ENCODE measurements at places on chromosomes 1 and 21.

DNA sequence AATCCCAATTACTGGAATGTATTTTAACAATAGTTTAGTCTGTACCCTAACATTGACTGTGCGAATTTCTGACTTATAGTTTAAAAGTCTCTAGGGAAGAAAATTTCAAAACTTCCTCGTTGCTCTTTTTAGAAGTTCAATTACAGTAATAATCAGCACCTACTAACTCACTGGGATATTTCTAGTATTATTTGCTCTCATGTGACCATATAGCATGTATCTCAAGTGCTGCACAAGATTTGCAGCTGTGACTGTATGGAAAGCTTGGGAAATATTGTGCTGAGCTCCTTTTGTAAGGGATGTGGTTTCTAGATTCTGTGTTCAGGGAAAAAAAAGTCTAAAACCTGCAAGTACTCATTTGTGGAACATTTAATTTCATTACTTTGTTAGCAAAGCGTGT lies 153.1 kb downstream of the ST6GALNAC3 start:
- DNase-seq: no peak

- no peak for DNase-seq
Measured at GRCh38 chr1:25854554-25854953, 4.7 kb downstream of the AUNIP start.

DNA sequence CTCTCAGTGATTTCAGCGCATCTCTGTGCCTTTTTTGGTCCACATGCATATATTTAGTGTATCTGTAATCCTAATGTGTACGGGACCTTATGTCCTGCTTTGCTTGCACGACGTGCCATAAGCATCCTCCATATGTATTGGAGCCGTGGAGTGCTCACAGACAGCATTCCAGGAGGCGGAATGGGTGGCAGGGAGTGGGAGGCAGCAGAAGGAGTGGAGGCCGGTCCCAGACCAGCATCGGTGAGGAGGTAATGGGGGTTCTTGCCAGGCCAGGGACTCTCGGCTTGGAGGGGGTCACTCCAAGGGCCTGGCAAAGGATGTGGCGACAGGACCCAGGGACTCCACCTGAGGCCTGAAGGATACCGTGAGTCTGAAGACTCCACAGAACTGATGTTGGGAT lies 185.0 kb downstream of the CAMTA1 start:
- DNase-seq: no peak

- DNase-seq: no peak
Measured at GRCh38 chr1:50266509-50266908, 156.7 kb downstream of the DMRTA2 start.

GRCh38 chr1:154431586-154432373 lies 26.6 kb downstream of the IL6R start:
- DNase-seq: peak; percentile 77

DNA sequence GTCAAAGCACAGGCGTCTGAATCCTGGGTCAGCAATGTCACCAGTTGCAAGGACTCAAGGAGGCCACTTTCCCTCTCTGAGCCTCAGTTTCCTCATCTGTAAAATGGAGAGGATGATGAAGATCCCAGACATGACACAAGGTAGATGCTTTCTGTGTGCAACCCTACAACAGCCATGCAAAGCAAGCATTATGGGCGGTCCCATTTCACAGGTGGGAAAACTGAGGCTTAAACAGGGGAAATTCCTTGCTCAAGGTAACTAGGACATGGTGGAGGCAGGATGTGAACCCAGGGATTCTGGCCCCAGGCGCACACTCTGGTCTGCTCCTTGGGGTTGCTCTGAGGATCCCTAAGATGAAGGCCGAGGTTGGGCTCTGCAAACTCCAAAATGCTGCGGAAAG lies 311.0 kb downstream of the PTPRU start:
- DNase-seq: no peak

- no peak for DNase-seq
Measured at GRCh38 chr21:22880573-22880972, 1882.4 kb downstream of the NCAM2 start.

DNA sequence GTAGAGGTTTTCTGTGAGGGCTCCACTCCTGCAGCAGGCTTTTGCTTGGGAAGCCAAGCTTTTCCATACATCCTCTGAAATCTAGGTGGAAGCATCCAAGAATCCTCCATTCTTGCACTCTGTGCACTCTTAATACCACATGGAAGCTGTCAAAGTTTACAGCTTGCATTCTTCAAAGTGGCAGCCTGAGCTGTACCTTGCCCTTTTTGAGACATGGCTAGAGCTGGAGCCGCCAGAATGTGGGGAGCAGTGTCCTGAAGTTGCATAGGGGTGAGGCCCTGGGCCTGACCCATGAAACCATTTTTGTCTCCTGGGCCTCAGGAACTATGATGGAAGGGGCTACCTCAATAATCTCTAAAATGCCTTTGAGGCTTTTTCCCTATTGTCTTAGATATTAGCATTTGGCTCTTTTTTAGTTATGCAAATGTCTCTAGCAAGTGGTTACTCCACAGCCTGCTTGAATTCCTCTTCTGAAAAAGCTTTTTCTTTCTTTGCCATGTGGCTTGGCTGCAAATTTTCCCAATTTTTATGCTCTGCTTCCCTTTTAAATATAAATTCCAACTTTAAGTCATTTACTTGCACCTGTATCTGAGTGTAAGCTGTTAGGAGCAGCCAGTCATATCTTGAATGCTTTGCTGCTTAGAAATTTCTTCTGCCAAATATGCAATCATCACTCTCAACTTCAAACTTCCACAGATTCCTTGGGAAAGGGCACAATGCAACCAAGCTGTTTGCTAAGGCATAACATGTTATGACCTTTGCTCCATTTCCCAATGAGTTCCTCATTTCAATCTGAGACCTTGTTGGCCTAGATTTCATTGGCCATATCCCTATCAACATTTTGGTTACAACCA lies 92.1 kb upstream of the ARTN start:
- DNase-seq: no peak

GRCh38 chr21:34582506-34583150 lies 32.3 kb downstream of the RCAN1 start:
- no peak for DNase-seq

GRCh38 chr1:17080085-17080759 lies 26.4 kb upstream of the SDHB start:
- no peak for DNase-seq

DNA sequence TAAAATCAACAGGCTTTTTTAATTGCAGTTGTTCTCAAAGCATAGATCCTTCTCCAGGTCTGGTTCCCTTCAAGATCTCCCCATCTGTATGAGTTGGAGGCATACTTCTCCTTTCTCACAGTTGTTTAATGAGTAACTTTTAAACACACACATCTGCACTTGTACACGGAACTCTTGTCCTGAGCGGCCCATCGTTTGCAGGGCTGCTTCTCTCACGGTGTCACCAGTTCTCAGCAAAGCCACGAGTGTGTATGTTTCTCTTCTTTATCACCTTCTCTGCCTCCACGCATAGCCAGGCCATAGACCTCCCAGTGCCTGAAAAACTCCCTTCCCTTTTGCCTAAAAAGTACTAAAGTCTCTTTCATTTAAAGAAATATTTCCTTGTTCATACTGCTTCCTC lies 68.7 kb upstream of the ROR1 start:
- DNase-seq: no peak

DNA sequence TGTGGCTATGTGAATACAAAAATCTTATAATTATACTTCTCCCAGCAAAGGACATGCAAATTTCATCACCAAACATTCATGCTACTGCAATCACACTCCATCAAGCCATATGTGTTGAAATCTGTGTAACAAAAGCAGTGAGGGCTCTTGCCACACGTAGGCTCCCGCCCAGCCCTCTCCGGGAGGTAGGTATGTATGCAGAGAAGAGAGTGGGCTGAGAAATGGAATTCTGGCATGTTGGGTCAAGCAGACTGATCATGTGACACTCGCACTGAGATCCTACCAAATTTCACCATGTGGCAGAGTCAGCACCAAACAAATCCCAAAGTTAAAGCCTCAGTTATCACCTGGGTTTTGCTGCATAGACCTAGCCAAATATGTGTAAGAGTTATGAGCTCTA lies 49.7 kb downstream of the APP start:
- no peak for DNase-seq

GRCh38 chr1:6691507-6691906 lies 10.1 kb downstream of the DNAJC11 start:
- DNase-seq: no peak

DNA sequence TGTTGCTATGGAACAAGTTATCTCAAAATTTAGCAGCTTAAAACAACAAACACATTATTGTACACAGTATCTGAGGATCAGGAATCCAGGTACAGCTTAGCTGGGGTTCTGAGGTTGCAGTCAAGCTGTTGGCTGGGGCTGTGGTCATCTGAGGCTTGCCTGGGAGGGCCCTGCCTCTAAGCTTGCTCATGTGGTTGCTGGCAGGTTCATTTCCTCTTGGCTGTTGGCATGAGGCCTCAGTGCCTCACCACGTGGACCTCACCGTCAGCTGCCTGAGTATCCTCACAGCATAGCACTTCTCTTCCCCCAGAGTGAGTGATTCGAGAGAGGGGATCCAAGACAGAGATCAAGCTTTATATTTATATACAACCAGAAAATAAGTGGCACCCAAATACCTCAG lies 18.6 kb downstream of the NTPCR start:
- no peak for DNase-seq

DNA sequence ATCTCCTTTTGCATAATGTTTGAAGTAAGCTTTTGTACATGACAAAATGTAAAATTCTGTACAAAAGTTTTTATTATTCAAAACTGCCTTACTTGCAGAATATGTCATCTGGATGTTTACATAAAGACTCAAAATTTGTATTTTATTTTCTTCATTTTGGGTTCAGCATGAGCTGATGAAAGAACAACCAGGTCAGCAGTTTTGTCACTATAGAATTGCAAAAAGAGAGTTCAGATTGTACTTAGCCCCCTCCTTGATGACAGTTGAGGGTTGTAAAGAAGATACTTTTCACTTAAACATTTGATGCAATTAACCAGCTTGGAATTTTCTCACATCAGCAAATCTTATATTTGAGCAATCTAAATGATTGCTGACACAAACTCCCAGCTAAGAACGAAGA lies 669.3 kb downstream of the PLA2G4A start:
- no peak for DNase-seq

DNA sequence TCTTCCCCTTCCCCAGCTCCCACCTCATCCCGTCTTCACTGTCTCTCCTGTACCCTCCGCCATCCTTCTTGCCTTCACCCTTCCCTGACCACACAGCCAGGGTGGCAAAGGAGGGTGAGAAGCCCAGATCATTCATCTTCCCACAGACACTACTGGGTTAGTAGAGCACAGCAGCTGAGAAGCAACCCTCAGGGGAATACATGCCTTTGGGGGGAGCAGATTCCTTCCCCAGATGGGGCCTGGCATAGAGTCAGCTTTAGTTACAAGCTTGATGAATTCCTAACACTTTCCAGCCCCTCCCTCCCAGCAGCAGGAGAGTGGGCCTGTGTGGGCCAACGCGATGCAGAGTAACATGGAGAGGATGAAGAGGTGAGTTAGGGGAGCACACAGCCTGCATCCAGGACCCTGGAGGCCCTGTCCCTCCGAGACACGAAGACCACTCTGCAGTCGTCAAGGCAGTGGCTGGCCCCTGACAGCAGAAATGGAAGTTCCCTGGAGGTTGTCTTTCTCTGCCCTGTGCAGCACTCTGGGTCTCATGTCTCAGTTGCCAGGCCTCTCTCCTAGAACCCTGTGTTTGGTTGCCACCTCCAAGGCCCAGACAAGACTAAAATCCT lies 8.8 kb upstream of the BTG2 start:
- no peak for DNase-seq

- DNase-seq: no peak
Measured at GRCh38 chr1:162627662-162628296, 4.5 kb upstream of the DDR2 start.

GRCh38 chr1:226133504-226134123 lies 52.9 kb downstream of the ACBD3 start:
- DNase-seq: no peak

GRCh38 chr1:100152271-100152670 lies 19.3 kb downstream of the TRMT13 start:
- DNase-seq: no peak

DNA sequence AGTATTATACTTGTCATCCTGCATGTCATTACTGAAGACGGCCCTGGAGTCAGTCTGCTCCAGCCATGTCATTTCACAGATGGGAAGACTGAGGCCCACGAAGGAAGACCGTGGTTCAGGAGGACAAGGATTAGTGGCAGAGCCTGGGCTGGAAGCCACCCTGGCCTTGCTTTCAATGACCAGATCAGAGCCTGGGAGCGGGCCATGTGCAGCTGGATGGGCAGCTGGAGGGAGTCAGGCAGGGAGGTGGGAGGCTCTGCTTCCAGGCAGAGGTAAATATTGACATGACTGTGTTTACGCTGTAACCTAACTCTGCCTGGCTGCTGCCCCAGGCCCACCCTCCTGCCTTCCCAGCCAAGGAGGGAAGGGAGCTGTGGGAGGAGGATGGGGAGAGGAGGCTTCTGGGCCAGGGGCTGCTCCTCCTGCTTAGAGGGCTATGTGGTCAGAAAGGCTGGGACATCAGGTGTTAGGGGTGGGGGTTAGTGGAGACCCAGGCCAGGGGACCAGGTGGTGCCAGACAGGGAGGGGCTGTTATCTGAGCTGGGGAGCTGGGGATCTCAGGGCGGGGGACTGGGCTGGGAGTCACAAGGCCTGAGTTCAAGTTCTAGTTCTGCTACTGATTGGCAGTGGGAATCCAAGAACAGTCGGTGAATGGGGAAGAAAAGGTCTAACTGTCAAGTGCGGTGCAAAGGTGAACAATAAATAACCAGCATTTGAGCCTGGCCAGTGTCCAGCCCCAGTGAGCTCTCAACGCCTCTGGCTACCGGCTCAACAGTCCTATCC lies 48.5 kb upstream of the ECE1 start:
- DNase-seq: no peak

DNA sequence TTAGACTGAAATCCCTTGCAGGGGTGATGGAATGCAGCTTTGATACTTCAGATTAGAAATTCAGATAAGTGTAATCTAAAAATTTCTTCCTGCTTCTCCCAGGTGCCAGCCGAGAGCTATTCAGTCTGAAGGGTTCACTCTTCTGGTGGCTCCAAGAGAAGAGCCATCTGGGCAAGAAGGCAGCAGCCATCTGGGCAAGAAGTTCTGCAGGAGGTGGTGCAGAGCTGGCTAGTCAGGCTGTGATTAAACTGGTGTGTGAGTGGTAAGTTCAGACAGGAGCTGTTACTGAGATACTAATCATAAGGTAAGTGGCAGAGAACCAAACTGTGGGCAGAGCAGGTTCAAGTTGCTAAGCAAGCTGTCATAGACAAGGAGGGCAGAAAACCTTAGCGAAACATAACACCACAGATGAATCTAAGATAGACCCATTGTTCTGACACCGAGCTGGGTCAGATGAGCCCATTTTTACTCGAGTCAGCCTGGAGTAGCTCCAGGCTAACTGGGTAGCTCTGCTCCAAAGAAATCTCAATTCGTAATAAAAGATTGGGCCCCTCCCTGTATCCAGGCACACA lies 14.4 kb upstream of the TP53BP2 start:
- no peak for DNase-seq
